Fibroblast of skin of left quadriceps (primary cell): ENCODE measurements at places on chromosomes 3 and 15.

DNA sequence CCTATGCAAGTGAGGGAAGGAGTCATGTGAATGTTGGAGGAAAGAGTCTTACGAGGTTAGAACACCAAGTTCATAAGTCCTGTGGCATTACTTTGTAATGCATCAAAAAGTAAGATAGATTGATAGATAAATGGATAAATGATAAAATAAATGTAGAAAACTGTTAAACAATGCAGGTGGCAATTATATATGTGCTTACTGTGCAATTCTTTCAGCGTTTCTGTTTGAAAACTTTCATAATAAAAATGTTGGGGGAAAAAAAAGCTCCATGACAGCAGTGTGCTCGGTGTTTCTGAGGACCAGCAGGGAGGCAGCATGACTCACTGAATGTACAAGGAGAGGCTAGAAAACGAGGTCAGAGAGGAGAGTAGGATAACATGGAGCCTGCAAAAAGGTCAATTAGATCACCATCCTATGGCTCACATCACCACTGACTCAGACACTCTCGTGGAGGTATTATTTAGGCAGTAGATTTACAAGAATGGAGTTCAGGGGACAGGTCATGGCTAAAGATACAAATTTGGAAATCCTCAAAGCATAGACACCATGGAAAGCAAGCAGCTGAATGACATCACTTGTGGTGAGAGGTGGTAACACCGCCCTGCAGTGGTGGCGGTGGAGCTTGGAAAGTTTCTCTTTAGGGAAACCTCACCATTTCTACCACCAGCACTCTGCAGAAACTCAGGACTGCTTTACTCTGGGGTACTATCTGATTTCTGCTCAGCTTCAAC is 219.8 kb downstream of the CTNNB1 start:
- DNase-seq = no peak

- no peak for DNase-seq
Observed at GRCh38 chr3:136698361-136698760, 53.8 kb downstream of the STAG1 start.

GRCh38 chr3:123750209-123750608 is 133.9 kb downstream of the MYLK start:
- no peak for DNase-seq

GRCh38 chr3:116808725-116809124 is 99.1 kb downstream of the TUSC7 start:
- no peak for DNase-seq

- DNase-seq = no peak
Observed at GRCh38 chr3:149296972-149297371, 36.5 kb downstream of the TM4SF18 start.

GRCh38 chr3:66673293-66673692 is 172.5 kb upstream of the LRIG1 start:
- DNase-seq = no peak

DNA sequence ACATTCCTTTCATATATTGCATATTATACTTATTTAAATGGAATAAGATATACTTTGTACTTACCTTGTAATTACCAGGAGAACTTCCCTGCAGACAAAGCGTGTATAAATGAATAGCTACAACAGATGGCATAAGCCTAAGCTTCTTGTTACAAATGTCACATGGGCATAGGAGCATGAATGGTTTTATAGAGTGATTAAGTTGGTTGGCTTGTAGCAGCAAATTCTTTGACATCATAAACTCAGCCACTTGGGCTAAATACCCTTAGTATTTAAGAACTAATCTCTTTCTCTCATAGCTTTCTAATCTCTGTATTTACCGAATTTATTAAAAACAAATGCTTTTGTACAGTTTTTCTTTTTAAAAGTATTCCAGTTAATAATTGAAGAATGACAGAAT is at the start of gene UBAP1L:
Gene UBAP1L, minus strand, starts transcription at position 115 of the 400 bp plus-strand sequence. CDS start 8,985 bp downstream, outside the sequence.
- no peak for DNase-seq

- no peak for DNase-seq
Observed at GRCh38 chr15:91997163-91997562, 143.7 kb downstream of the SLCO3A1 start.

DNA sequence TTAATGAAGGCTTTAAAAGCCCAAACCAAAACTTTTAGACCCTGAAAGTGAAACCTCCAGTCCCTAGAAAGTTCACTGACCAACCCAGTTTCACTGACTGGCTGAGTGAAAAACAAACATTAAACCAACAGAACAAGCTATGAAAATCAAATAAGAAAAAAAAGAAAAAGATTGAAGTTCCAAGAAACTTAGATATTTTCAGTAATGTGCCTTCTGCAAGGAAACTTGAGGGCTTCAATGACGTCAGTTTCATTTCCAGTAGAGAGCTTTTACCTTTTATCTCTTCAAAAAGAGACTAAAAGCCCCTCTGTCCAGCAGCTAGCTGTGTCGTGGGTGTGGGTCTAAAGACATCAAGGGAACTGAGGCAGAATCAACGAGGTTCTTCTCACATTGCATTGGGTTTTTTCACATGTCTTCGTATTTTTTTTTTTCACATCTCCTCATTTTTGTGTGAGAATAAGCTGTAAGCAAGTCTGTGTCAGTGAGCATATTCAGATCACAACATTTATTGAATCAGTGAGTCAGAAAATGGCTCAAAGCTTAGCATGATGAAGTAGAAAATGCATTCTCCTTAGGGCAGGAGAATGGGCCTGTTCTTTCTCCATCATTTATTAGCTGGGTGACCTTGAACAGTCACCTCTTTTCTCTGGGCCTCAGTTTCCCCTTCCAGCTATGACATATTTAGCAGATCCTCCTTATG is 54.8 kb upstream of the BCL6 start:
- DNase-seq = no peak

GRCh38 chr15:82300883-82301282 is 38.3 kb downstream of the SAXO2 start:
- DNase-seq = no peak

DNA sequence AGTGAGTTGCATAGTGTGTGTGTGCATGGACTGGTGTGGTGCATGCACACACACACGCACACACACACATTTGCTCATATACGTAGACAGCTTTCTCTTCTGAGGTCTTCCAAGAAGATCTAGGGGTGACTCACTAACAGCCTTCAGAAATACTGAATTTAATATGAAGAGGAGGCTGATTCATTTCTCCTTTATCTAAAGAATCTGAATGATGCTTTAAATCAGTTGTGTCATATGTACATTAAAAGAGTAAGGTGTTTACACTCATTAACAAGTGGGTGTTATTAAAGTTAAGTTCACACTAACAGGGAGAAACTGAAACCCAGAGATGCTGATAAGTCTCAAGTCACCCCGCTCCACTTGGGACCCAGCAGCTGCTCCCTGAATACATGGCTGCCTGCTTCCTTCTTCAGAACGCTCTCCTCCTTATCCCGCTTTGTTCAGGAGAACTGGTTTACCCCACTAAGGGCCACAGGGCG is 22.0 kb downstream of the TMPRSS7 start:
- DNase-seq = peak; percentile 50

GRCh38 chr3:73597476-73597875 is 27.3 kb downstream of the PDZRN3 start:
- DNase-seq = no peak

GRCh38 chr3:160869825-160870224 is 113.8 kb downstream of the PPM1L start:
- DNase-seq = no peak

DNA sequence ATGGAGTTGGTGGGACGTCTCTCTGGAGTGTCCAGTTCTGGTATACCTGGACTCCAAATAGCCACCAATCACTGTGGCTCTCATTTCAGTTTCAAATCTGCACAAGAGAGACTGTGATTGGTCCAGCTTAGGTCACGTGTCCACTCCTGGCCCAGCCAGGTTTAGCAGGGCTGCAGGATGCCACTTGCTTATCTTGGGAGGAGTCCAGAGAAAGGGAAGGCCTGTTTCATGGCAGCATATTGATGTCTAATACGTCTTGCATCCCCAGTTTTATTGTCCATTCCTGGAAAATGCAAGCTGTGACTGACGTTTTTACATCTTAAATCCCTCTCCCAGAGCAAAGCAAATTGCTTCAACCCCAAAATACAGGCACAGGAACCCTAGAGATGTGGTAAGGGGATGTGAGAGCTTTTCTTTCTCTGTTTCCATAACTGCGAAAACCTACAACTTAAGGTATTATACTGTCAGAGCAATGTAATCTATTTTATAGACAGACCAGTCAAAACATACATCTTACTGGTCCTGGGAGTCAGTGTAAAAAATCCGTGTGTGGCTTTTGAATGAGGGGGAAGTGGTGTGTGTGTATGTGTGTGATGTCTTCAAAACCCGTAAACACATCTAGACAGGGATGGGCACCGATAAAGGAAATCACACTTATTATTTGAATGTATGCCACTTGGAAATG is 274.4 kb downstream of the TLE3 start:
- DNase-seq = no peak

GRCh38 chr15:50210462-50211157 is 28.6 kb downstream of the SLC27A2 start:
- no peak for DNase-seq

DNA sequence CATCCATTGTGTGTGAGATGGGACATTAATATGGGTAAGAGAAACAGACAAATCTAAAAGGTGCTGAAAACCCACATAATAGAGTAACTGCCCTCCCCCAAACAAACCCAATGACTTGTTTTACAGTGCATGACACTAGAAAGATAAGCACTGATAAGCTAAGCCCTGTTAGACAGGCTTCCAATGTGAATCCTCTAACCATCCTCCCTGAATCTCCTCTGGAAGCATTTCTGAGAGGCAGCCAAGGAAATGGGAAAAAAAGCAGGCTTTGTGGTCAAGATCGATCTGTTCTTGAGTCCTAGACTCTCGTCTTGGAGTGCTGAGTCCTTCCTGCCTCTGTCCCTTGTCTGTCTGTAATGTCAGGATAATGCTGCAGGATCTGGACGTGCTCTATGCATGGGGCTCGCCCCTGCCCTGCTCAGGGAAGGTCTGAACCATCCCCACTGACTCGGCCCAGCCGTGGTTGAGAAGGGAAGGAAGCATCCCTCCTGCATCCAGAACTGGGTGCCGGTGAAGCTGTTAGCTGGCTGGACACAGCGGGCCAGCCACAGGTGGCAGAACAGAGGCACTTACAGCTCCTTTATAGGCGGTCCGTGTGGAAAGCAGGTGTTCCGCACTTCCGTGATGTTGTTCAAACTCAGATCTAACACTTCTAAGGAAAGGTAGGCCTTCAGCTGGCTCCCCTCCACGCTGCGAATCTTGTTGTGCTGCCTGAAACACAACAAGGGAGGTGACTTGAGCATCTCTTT is 84.1 kb downstream of the LRIG1 start:
- no peak for DNase-seq

DNA sequence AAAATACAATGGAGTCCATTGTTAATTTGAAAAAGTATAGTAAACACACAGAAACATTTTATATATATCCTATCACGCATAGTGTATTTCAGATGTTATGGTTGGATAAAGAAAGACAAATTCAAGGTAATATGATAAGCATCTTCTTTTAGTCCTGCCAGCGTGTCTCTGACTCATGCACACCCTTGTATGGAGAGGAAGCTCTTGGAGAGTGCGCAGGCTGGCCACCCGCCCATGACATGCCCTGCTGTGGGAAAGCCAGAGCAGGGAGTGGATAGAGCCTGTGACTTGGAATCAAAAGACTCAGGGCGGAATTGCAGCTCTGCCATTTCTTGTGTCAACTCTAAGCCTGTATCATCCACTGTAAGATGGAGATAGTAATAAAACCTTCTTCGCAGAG is 23.0 kb upstream of the COPG1 start:
- no peak for DNase-seq

DNA sequence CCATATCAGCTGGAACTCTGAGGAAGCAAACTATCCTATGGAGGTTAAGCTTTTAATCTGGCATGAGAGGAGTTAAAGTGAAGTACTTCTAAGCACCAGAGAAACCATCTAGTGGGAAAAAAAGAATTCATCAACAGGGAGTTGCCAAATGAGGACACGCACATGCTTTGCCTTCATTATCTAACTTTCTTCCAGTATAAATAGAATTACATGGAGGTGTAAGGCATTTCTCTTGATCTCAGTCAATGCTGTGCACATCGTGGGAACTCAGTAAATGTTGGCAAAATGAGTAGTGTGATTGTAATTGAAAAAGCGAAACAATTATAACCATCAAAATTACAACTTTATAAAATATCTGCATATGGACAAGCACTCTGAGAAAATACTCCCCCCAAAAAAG is 8.0 kb upstream of the GSK3B start:
- no peak for DNase-seq

- DNase-seq = no peak
Observed at GRCh38 chr3:52087731-52088130, 31.4 kb upstream of the DUSP7 start.

GRCh38 chr15:65869126-65869953 is at the start of gene RAB11A:
Gene RAB11A, plus strand, starts transcription at chr15:65869491. Its CDS starts 95 bp downstream, at chr15:65869586.
- DNase-seq = peak; percentile 92
